Lung (tissue), 17 donors: ENCODE measurements at places on chromosomes 4 and X. TPM values are rescaled to one million over a fixed set of nuclear protein-coding genes. Genes with fewer than 3 reads are reported as not detected.

GRCh38 chrX:135951291-135951690, 22.5 kb downstream of the MMGT1 start:
- DNase-seq: no peak
- no peaks in the 10 kb centered on the region for H3K36me3 ChIP-seq
- peaks cover 3% of the 10 kb centered on the region for H3K27me3 ChIP-seq

- H3K27me3 ChIP-seq: no peaks in the 10 kb centered on the region
- H3K4me3 ChIP-seq: no peak overlapping the region
- no peaks in the 10 kb centered on the region for H3K36me3 ChIP-seq
- no peak for DNase-seq
Measured at GRCh38 chr4:94974773-94975172, 217.0 kb downstream of the BMPR1B start.

- no peaks in the 10 kb centered on the region for H3K27me3 ChIP-seq
- H3K36me3 ChIP-seq: no peaks in the 10 kb centered on the region
- no peak overlapping the region for H3K27ac ChIP-seq
Measured at GRCh38 chrX:75115707-75116413, 40.2 kb downstream of the ABCB7 start.

- no peaks in the 10 kb centered on the region for H3K36me3 ChIP-seq
- no peak for DNase-seq
- no peaks in the 10 kb centered on the region for H3K4me1 ChIP-seq
- no peak overlapping the region for H3K27ac ChIP-seq
Measured at GRCh38 chr4:48071191-48071590, 54.6 kb downstream of the NIPAL1 start.

DNA sequence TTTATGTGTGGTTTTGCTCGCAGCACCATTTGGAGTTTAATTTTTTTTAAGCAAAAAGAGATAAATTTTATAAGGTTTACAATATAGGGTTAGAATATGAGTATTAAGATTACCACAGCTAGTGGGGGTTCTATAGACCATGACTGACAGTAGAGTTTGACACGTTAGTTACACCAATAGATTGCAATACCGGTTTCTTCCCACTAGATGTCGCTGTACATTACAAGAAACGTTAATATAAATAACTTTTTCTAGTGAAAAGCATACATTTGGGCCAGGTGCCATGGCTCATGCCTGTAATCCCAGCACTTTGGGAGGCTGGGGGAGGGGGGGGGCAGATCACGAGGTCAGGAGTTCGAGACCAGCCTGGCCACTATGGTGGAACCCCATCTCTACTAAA, 433.6 kb downstream of the MAGEB5 start:
- no peak overlapping the region for H3K4me3 ChIP-seq
- H3K27ac ChIP-seq: no peak overlapping the region
- DNase-seq: no peak
- H3K36me3 ChIP-seq: no peaks in the 10 kb centered on the region
- no peaks in the 10 kb centered on the region for H3K4me1 ChIP-seq

DNA sequence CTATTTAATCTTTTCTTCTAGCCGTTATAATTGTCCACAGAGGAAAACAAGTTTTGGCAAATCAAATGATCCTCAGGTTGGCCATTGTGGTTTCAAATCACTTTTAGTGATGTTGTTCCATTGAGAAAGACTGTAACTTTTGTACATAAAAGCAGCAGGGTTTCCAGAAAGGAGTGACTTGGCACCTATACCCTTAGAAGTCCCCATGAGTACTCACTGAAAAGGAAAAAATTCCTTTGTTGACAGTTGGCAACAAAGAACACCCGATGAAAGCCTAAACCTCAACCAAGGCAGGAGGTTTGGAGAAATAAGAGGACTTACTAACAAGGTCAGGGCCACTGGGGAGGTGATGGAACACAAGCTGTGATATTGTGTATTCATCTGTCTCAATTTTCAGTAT, 474.4 kb downstream of the RAPGEF2 start:
- DNase-seq: no peak
- H3K36me3 ChIP-seq: no peaks in the 10 kb centered on the region
- H3K4me1 ChIP-seq: no peaks in the 10 kb centered on the region

- H3K4me3 ChIP-seq: no peak overlapping the region
- H3K27ac ChIP-seq: no peak overlapping the region
- no peaks in the 10 kb centered on the region for H3K4me1 ChIP-seq
Measured at GRCh38 chr4:122635205-122635604, 14.3 kb upstream of the IL21 start.

GRCh38 chrX:48956728-48957414, 536 bp downstream of the OTUD5 start:
- H3K4me3 ChIP-seq: peak overlapping the region; percentile 65
- peak overlapping the region; percentile 87 for H3K27ac ChIP-seq
- peaks cover 25% of the 10 kb centered on the region for H3K4me1 ChIP-seq
- no peaks in the 10 kb centered on the region for H3K36me3 ChIP-seq
- no peaks in the 10 kb centered on the region for H3K27me3 ChIP-seq

- no peaks in the 10 kb centered on the region for H3K36me3 ChIP-seq
- H3K27ac ChIP-seq: no peak overlapping the region
- no peak for DNase-seq
- H3K27me3 ChIP-seq: no peaks in the 10 kb centered on the region
Measured at GRCh38 chrX:17628976-17629375, 108.3 kb upstream of the SCML1 start.

Gene SHOX
- not detected for total RNA-seq

Gene ASB12
- not detected for total RNA-seq

Gene PDGFRA
- 79.2 TPM for total RNA-seq
